ENCODE measurements at places on chromosomes 12 and 14.
A peak's percentile ranks its signal among the peaks of the same experiment; 100 is the strongest.

DNA sequence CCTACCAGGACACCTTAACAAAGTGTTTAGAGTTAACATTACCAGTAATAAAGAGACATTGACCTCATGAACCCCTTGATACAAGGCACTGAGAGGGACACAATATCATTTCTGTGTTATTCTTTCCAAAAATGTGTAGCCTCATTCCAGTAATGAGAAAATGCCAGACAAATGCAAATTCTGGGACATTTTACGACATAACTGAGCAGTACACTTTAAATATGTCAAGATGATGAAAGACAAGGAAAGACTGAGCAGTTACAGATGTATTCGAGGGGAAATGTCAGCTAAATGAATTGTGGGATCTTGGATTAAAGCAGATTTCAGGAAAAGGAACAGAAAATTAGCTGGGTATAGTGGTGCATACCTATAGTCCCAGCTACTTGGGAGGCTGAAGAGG, 255.6 kb downstream of the ERC1 start:
- DNase-seq = no peak

- no peak for DNase-seq
Observed at GRCh38 chr12:57005980-57006808, at the start of gene ZBTB39. TSS of gene ZBTB39 (minus strand) at chr12:57006546. CDS start at chr12:57004917, 1,629 bp downstream.

DNA sequence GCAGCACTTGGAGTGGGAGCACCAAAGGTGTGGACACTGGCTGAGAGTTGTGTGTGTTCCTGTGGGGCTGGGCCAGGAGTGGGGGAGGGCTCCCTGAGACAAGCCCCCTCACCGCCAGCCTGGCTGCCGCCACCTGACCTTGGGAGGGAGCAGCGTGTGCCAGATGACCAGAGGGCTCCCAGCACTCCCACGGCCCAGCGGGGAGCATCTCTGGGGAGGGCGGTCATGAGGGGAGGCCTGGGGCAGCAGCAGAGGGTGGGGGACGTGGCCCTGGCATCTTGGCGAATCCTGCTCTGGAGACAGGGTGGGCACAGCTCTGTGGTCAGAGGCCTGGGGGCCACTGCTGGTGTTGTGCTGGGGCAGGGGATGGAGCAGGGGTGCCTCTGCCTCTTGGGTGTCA, 10.7 kb downstream of the CEP170B start:
- DNase-seq = no peak

DNA sequence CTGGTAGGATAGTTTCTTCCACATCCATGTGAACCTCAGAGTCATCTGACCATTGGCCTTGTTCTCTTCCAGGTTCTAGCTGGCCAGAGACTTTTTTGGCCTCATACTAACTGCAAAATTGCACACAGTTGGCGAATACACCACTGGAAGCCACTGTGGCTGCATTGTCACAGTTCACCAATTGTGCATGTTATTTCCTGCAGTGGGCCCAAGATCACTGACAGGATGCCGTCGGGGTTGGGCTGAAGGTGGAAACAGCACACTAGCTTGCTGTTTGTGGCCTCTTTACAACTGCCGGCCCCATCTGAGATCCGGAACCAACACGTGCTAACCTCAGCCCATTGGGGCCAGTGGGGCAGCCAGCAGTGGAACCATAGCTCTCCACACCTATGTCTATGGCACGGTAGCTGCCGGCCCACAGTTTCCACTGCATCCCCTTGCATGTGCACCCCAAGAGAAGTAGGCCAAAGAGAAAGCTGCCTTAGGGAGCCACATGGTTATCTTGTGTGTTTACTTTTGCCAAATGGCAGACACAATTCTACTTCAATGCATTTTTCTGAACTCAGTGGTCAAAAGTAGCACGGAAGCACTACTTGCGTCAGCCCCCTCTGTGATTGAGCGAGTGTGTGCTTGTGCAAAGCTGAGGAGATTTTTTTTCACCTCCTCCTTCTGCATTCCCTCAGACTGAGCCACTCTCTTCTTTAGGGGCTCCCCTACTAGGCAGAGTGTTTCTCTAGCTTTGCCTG, 464.0 kb downstream of the RAD51B start:
- DNase-seq = peak; percentile 89

DNA sequence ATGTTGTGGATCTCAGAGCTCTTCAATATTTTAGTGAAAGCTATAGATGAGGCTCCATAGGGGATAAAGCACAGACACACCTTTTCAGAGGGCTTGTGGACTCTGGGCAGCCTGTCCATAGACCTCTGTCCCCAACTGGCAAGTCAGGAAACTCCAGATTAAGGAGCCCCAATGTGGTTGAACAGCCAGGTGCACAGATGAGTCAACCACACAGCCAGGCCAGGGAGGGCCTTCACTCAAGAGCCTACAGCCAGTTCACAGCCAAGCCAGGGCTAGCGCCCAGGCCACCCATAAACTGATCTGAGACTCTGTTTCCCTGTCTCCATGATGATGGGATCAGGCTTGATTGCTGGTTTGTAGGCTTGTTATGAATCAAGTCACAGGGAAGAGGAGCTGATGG, 1.0 kb upstream of the BDKRB2 start:
- no peak for DNase-seq

GRCh38 chr14:56244138-56244789, 126.1 kb downstream of the PELI2 start:
- no peak for DNase-seq

DNA sequence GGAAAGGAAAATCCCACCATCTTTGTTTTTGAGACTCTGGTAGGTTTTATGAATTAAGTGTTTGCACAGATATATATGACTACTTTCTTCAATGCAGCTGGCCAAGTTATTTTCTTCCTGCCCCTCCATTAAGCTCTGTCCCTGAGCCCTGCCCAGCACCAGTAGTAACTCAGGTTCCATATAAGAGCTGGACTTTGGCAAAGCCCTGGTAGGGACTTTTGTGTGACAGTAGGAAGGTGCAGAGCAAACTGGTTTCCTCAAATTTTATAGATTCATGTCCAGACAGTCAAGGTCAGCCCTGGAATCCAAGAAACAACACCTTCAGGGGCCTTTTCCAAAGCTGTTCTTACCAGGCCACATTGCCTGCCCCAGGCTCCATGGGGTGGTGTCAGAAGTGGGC, 47.3 kb downstream of the SSPN start:
- no peak for DNase-seq

GRCh38 chr12:131855521-131856142, 27.4 kb downstream of the MMP17 start:
- DNase-seq = no peak
